ENCODE measurements at places on chromosomes 2 and 18.
A peak's percentile ranks its signal among the peaks of the same experiment; 100 is the strongest.

GRCh38 chr2:194223218-194223617, 1433.8 kb upstream of the SLC39A10 start:
- DNase-seq, result no peak

GRCh38 chr18:41992066-41992465, 37.0 kb downstream of the PIK3C3 start:
- no peak for DNase-seq

- DNase-seq, result no peak
Observed at GRCh38 chr2:156199588-156199987, 132.9 kb downstream of the NR4A2 start.

DNA sequence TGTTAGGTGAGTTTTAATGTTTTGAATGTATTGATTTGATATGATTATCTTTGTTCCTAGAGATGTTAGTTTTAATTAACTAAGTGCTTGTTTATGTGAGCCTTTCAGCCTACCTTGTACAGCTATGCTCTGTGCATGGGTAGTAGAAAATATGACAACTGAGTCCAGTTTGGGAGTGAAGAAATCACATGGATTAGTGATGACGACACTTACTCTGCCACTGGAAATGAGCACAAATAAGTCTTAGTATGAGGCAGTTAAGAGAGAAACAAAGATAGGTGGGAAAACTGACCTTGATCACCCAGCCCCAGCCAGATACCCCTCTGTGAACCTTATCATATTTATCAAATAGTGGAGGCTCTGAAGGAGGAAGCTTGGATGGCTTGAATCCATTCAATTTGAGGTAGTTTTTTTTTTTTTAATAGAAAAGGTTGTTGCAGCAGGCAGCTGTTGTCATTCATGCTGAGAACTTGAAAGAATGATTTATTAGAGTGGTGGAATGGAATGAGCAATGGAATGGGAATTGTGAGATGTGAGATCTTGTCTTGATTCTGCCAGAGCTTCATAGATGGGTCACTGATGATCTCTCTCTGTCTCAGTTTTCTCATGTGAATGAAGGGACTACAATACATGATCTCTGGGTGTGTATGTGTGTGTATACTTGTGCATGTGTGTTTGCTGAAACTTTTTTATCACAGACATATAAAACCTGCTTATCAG, 96.4 kb downstream of the MAP3K20 start:
- DNase-seq, result peak; percentile 31

- DNase-seq, result no peak
Observed at GRCh38 chr2:2849464-2850217, 518.6 kb upstream of the MYT1L start.

- DNase-seq, result no peak
Observed at GRCh38 chr2:149365931-149366583, 35.7 kb downstream of the LYPD6 start.

DNA sequence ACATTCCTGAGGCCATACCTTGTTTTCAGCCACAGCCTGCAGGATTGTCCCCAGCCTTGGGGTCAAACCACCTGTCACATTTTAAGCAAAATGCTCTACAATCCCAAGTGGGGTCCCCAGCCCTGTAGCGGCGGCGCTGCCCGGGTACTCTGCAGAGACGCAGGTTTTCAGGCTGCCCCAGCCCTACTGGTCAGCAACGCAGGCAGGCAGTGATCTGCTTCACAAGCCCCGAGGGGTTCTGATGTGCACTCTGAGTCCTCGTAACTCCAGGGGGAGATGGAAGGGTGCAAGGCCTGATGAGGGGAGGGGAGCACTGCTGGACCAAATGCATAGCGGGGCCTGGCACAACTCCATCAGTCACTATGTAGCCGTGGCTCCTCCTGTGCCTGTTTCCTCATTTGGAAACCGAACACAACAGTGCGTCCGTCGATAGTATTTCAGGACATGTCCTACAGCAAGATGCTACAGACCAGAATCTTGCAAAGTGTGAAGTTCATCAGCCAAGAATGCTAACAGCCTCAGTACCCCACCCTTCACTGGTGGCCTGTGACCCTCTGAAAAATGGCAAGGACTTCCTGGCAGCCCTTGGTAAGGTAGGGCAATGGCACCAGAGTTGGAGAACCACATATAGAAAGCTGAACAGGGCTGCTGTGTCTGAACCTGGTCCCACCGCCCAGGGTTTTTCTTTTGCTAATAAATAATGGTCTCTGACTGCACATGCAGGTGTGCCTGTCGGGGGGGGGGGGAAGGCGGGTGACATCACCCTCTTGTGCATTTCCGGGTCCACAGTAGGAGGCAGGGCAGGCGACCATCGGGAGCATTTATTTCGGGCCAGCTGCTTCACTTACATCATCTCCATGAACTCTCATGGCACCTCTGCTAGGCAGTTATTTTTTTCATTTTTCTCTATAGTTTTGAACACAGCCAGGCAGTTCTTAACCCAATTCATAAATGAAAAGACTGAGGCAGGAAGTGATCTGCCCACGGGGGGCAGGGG, 50.6 kb upstream of the TFCP2L1 start:
- DNase-seq, result no peak

DNA sequence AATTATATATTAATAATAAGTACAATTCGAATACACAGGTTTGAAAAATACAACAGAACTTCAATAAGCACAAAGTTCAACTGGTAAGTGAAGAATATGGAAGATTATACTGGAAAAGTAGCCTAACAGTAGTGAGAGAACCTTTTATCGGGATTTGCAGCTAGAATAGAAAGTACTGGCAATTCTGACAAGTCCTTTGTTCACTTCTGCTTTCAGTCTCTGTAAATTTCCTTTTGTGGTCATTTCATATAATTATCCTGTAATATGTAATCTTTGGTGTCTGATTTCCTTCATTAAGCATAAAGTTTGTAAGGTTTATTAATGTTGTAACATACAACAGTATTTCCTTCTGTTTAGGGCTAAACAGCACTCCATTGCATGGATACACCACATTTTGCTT, 67.2 kb downstream of the CUL3 start:
- DNase-seq, result no peak

GRCh38 chr2:191019376-191019775, 5.4 kb upstream of the STAT1 start:
- DNase-seq, result no peak

DNA sequence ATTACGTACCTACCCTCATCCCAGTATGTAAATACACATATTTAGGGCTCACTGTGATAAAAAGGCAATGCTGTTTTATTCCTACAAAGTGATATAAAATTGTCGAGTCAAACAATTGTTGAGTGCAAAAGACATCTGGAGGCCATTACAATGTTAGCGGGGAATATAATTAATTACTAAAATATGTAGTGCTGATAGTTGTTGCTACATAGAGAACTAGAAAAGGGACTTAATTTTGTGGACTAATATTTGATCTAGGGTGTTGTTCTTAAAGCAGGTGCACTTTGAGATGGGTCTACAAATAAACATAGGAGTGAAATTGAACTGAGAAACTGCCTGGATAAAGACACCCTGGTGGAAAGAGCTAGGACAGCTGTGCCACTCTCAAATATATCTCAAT, 300.1 kb downstream of the NOL4 start:
- no peak for DNase-seq

GRCh38 chr2:133900909-133901308, 332.6 kb upstream of the NCKAP5 start:
- DNase-seq, result no peak

DNA sequence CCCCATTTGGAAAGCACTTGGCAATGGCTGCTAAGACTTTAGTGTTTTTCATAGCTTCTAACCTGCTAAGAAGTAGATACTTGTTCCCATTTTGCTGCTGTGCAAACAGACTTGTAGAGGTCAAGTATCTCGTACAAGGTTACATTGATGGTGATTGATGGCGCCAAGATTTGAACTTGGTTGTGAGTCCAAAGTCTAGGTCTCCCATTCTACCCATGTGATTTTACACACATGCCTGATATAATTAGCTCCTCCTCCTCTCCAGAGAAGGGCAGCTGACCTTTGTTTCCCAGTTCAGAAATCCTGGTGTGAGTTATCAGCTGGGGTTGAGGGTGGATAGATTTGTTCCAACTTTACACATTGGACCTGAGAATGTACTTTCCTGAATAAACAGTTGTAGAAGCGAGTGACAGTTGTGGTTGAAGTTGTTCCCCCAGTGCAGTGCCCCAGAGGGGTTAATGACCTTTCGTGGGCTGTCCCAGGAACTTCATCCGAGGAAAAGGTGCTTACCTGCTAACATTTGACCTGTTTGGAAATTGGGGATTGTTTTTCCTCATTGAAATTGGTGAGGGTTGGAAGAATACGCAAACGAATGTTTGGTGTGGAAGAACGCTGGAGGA, 10.4 kb downstream of the TCF7L1 start:
- no peak for DNase-seq

- no peak for DNase-seq
Observed at GRCh38 chr2:73003027-73003426, 68.5 kb downstream of the SFXN5 start.

DNA sequence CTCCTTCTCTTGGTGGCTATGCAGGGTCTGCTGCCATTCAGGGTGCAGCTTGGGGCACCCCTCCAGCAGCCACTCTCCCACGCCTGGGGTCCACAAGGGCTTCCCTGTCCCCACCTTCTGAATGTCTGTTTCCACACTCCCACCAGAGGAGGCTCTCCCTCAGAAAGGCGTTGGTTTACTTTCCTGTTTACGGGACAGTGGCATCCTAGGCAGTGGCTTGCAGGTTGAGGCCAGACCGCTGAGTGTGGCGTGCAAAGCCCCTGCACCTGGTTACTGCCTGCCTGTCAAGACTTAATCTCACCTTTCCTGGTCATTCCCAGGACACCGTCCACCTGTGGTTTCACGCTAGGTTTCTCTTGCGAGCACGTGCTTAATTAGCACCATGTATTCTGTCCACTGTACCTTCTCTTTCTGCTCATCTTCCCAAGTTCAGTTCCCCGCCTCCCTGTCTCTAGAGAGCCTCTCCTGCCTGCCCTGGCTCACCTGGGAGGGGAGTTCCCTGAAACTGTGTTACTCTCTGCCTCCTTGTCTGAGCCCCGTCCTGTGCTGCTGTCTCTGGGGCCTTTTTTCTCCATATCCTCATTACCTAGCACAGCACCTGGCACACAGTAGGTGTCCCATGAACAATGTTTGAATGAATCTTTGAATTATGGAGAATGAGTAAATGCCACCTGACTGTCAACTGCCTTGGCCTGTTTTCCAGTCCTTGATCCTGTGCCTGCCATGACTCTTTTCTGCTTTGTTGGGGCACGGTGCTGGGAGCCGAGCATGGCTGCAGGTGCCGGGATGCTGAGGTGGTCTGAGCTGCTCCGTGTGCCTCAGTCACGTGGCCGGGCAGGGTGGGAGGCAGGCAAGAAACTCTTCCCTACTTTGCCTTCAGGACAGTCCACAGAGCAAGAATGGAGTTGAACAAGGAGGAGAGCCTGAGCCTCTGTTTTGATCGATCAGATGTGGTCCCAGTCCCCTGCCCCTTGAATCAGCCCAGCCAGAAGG, 56.4 kb downstream of the ARHGEF4 start:
- no peak for DNase-seq

- no peak for DNase-seq
Observed at GRCh38 chr18:34055227-34055626, 169.5 kb downstream of the NOL4 start.

DNA sequence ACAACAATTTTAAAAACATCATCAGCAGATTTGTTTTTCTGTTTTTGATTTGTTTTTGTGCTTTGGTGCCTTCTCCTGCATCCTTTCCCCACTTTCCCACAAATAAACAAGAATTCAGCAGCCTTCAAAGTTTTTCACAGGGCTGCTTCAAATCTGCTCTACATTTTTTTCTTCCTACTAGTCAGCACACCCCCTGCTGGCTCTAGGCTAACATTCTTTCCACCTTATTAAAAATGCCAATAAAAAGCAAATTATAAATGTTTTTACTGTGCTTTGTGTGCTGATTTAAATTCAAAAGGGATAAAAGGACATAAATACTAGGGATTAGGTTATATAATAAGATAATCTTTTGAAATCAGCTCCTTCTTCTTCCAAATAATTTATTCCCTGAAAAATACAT, 6.2 kb upstream of the CNTNAP5 start:
- no peak for DNase-seq

- peak; percentile 32 for DNase-seq
Observed at GRCh38 chr18:23529604-23530003, 26.3 kb downstream of the RMC1 start.

DNA sequence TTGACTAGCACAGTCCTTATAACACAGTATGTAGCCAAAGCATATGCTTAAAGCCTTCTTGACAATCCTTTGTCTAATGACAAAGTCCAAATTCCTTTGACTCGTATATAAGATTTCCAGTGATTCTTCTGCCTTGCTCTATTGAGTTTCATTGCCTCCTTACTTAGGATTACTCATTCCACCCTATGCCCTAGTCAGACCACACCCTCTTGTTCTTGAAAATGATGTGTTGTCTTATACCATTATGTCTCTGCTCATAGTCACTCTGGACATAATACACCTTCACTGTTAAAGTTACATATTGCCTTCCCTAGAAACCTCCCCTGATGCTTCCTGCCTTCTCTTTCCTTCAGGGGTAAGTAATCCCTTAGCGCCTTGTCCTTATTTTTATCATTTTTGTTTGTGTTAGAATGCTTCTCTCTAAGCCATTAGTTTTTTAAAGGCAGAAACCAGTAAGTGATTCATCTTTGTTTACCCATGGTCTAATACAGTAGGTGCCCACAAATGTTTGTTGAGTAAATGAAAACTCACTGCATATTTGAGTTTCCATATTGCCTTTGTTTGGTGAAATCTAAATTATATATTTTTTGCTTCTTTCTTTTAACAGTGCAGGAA, 19.3 kb downstream of the GPD2 start:
- peak; percentile 51 for DNase-seq

DNA sequence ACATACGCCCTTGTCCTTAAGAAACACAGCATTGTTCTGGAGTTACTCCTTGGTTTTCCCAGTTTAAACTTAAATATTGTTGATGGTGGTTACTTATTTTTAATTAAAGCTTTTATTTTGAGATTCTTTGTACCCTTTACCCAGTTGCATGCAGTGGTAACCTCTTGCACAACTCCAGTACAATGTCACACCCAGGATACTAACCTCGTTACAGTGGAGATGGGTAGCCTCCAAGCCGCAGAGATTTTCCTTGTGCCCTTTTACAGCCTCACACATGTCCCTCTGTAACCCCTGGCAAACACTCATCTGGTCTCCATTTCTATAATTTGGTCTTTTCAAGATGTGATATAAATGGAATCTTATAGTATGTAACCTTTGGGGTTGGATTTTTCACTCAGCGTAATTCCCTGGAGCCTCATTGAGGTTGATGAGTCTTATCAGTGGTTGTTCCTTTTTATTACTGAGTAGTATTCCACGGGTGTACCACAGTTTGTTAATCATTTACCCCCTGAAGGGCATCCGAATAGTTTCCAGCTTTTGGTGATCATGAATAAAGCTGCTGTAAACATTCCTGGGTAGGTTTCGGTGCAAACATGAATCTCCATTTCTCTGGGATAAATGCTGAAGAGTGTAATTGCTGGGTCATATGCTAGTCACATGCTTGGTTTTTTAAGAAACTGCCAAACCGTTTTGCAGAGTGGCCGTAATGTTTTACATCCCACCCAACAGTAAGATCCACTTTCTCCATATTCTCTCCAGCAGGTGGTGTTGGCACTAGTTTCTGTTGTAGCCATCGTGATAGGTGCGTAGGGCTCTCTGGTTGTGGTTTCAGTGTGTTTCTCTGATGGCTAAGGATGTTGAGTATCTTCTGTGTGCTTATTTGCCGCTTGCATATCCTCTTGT, 68.6 kb downstream of the DGKD start:
- DNase-seq, result no peak

- no peak for DNase-seq
Observed at GRCh38 chr2:20539133-20539719, 92.4 kb downstream of the RHOB start.

All from fibroblast of the aortic adventitia (primary cell).